ENCODE measurements at places on chromosomes 3 and 15. TPM values are rescaled to one million over a fixed set of nuclear protein-coding genes. Genes with fewer than 3 reads are reported as not detected.

The POPDC2 gene
- 1.0 TPM for total RNA-seq

The C15orf62 gene
- total RNA-seq: 1.1 TPM

The ZNF662 gene
- total RNA-seq: 2.5 TPM

GRCh38 chr15:88342666-88343065 lies 86.1 kb upstream of the NTRK3 start:
- DNase-seq: no peak

DNA sequence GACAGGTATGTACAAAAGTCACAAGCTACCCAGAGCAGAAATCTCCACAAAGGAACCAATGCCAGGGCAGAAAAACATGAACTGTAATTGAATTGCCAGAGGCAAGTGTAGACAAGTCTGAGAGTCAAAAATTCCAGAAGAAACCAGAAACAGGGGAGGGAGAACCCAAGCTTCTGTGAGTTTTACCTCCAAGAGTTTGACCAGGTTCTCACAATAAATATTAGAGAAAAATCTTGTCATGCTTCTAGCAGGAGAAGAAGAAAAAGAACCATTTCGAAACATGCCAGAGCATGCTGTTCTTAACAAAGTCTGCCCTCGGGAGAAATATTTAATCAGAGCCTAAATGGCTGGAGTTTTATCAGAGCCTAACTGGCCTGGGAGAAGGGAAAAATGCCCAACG lies 32.5 kb upstream of the AP3B2 start:
- DNase-seq: no peak

The GOLGA6L4 gene
- 4.0 TPM for total RNA-seq
